Activated CD4-positive, alpha-beta T cell treated with anti-CD3 and anti-CD28 coated beads, Interleukin-2, amount 10 ng/mL, durations not matched to agents 7 days and 5 days (primary cell): ENCODE measurements at places on chromosomes 13 and 19.

DNA sequence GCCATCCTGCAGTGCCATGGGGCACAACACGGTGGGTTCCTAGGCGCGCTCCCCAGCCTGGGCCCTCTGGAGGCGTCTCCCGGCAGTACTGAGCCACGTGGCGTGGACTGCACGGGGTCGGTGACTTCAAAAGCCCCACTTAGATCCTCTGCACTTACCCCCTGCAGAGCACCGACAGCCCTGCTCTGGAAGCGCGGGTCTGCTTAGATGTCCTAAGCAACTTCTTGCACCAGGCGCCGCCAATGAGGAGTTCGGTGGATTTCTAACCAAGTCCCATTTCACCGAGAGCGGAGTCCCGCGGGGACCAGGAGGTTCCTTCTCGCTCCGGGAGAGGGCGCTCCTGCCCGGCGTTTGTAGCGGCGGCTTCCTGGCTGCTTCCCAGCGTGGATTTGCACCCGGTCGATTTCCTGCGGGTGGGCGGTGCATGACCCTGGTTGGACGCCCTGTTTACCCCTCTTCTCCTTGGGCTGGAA, 25.2 kb upstream of the ZNF845 start:
- DNase-seq: no peak
- no peaks in the 10 kb centered on the region for H3K4me1 ChIP-seq
- no peak overlapping the region for H3K4me3 ChIP-seq

GRCh38 chr19:17184371-17184841, 30.8 kb upstream of the USE1 start:
- peaks cover 55% of the 10 kb centered on the region for H3K36me3 ChIP-seq
- no peaks in the 10 kb centered on the region for H3K27me3 ChIP-seq
- peak overlapping the region; percentile 74 for H3K4me3 ChIP-seq
- peak; percentile 74 for DNase-seq
- peak overlapping the region; percentile 98 for H3K27ac ChIP-seq

DNA sequence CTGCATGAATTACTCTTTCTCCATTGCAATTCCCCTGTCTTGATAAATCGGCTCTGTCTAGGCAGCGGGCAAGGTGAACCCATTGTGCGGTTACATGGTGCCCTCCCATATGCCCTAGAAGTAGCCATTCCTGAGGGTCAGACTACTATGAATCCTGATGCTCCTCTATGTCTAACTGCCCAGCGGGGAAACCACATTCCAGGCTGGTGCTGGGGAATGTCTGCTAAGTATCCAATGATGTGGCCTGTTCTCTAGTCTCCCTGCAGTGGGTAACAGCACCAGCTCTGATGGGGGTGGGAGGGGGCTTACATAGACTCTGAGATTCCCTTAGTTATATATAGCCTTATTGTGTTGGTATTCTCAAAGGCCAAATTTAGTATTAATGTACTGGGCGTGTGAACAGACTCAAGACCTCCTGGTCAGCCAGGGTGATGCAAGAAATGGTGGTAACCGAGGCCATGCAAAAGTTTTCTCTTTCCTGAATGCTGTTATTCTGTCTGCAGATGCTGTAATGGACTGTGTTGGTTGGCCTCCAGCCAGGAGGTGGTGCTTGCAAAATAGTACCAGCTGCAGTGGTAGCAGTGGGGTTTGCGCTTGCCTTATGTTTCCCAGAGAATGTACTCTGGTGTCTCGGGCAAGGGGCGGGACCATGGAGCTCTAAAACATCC, 564.8 kb upstream of the SLITRK1 start:
- no peaks in the 10 kb centered on the region for H3K27me3 ChIP-seq
- no peak overlapping the region for H3K27ac ChIP-seq
- no peaks in the 10 kb centered on the region for H3K36me3 ChIP-seq
- H3K4me1 ChIP-seq: no peaks in the 10 kb centered on the region
- DNase-seq: no peak

- peak overlapping the region; percentile 94 for H3K27ac ChIP-seq
Measured at GRCh38 chr13:52012512-52012836, 276 bp downstream of the ALG11 start.

DNA sequence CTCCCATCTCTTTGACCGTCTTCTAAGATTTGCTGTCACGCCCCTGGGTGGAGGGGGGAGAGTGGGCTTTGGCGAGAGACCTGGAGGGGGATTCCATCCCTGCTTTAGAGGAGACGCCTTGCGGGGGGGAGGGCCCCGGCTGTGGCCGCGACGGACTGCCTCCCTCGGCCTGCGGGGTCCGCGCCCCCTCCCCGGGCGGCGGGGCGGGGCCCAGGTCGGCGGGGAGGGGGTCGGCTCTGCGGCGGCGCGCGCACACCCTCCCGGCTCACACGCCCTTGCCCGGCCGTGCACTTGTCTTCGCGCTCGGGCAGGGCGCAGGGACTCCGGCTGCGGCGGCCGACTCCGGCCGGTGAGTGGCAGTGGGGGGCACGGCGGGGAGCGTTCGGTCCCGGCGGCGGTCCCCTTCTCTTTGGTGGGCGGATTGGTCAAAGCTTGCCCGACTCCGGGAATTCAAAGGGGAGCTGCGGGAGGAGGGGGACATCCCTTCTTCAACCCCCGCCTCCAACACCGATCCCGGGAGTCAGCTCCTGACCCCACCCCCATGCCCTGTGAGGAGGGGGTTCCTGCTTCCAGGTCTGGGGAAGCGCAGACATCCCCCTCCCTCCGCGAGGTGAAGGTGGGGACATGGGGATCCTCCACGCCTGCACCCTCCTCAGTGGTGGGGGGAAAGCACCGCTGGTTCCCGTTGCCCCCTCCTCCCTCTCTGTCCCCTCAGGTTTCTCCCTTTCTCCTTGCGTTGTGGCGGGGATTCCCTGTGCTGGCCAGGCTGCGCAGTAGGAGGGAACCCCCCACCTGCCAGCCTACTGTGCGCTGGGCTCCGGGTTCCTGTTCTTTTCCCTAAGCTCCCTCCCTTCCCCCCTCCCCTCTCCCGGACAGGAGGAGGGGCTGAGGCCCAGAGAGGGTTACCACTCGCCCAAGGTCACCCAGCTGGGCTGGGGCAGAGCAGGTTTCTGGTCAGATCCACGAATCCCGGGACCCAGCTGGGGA, 14.6 kb upstream of the KCNN1 start:
- no peak overlapping the region for H3K27ac ChIP-seq
- H3K4me1 ChIP-seq: peaks cover 31% of the 10 kb centered on the region
- peaks cover 60% of the 10 kb centered on the region for H3K27me3 ChIP-seq

DNA sequence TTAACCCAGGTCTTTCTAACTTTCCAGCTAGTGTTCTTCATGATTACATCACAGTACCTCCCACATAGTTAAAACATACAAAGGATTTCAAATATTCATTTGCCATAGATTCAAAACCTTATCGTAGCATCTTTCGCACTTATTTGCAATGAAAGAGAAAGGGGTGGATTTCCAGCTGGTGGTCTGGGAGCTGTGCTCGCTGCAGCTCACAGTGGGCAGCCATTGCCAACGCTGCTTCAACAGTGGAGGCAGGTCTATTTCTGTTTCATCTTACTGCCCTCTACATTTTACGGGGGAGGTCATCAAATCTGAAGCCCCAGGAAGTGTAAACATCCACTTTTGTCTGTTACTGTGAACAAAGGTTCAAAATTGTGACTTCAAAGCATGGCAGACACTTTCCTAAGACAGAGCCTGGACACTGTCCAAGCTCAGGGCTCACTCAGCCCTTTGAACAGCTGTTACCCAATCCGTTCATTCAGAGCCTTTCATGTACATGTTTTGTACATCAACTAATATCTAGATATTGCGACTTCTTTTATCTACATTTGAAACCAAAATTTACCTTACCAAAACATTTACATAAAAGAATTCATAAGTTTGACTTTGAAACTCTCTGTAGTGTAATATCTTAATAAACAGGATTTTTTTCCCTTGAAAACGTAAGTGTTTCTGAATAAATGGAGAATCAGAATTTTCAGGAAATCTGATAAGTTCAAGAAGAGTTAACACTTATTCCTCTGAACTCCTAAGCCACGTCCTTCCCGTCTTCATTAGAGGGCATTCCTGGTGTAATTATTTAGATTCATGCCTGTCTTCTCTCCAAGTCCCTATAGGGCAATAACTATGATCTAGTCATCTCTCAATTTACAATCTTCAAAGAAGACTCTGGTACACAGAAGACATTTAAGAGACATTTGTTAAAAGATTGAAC, 25.1 kb downstream of the STARD13 start:
- no peak overlapping the region for H3K4me3 ChIP-seq
- H3K4me1 ChIP-seq: no peaks in the 10 kb centered on the region
- peaks cover 3% of the 10 kb centered on the region for H3K27me3 ChIP-seq
- DNase-seq: no peak

DNA sequence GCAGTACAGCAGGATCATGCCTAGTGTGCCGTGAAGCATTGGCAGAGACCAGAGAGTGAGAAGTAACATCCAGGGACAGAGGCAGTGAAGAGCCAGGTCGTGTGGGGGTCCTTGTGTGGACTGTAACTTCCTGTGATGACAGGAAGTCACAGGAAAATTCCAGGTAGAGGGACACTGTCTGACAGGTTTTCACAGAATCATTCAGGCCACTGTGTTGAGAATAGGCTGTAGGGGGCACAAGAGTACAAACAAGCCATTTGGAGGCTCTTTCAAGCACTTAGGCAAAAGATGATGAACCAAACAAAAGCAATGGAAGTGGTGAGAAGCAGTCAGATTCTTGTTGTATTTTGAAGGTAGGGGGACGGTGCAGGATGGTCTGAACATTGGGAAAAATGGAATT, 46.4 kb downstream of the N4BP2L1 start:
- H3K4me1 ChIP-seq: no peaks in the 10 kb centered on the region
- H3K4me3 ChIP-seq: no peak overlapping the region
- peaks cover 9% of the 10 kb centered on the region for H3K36me3 ChIP-seq
- DNase-seq: peak; percentile 35
- no peak overlapping the region for H3K27ac ChIP-seq
- no peaks in the 10 kb centered on the region for H3K27me3 ChIP-seq

- no peaks in the 10 kb centered on the region for H3K4me1 ChIP-seq
- H3K27me3 ChIP-seq: no peaks in the 10 kb centered on the region
- no peak overlapping the region for H3K4me3 ChIP-seq
- no peak for DNase-seq
Measured at GRCh38 chr13:93670866-93671265, 444.3 kb downstream of the GPC6 start.

- no peak overlapping the region for H3K4me3 ChIP-seq
- no peak for DNase-seq
- peaks cover 44% of the 10 kb centered on the region for H3K36me3 ChIP-seq
- H3K4me1 ChIP-seq: no peaks in the 10 kb centered on the region
- no peak overlapping the region for H3K27ac ChIP-seq
- no peaks in the 10 kb centered on the region for H3K27me3 ChIP-seq
Measured at GRCh38 chr19:5927441-5927821, 13.4 kb downstream of the CAPS start.

DNA sequence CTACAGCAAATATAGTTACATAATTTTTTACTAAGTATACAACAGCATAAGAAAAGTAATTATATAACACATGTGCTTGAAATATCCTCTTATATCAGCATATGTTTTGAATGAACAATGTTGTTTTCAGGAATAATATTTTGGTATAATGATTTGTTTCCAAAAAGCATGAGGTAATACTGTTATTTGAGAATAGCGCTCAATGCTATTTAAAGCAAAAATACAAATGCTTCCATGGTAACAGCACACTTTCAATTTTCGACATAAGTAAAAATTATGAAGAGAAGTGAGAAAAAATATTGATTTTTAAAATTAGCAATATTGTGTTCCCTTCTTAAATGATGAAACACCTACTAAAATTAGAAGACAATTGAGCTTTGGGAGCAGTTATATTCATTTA, 715.9 kb upstream of the ATXN8OS start:
- H3K4me3 ChIP-seq: no peak overlapping the region
- H3K36me3 ChIP-seq: no peaks in the 10 kb centered on the region
- DNase-seq: no peak
- H3K4me1 ChIP-seq: no peaks in the 10 kb centered on the region
- no peak overlapping the region for H3K27ac ChIP-seq
- H3K27me3 ChIP-seq: no peaks in the 10 kb centered on the region

- DNase-seq: no peak
- H3K4me1 ChIP-seq: no peaks in the 10 kb centered on the region
- no peaks in the 10 kb centered on the region for H3K27me3 ChIP-seq
- no peaks in the 10 kb centered on the region for H3K36me3 ChIP-seq
- H3K27ac ChIP-seq: no peak overlapping the region
Measured at GRCh38 chr19:48311384-48311783, 14.0 kb upstream of the EMP3 start.

GRCh38 chr19:2865334-2866100, 1.6 kb upstream of the ZNF556 start:
- no peaks in the 10 kb centered on the region for H3K27me3 ChIP-seq
- H3K36me3 ChIP-seq: no peaks in the 10 kb centered on the region
- H3K4me3 ChIP-seq: no peak overlapping the region
- H3K4me1 ChIP-seq: no peaks in the 10 kb centered on the region
- DNase-seq: no peak
- H3K27ac ChIP-seq: no peak overlapping the region

DNA sequence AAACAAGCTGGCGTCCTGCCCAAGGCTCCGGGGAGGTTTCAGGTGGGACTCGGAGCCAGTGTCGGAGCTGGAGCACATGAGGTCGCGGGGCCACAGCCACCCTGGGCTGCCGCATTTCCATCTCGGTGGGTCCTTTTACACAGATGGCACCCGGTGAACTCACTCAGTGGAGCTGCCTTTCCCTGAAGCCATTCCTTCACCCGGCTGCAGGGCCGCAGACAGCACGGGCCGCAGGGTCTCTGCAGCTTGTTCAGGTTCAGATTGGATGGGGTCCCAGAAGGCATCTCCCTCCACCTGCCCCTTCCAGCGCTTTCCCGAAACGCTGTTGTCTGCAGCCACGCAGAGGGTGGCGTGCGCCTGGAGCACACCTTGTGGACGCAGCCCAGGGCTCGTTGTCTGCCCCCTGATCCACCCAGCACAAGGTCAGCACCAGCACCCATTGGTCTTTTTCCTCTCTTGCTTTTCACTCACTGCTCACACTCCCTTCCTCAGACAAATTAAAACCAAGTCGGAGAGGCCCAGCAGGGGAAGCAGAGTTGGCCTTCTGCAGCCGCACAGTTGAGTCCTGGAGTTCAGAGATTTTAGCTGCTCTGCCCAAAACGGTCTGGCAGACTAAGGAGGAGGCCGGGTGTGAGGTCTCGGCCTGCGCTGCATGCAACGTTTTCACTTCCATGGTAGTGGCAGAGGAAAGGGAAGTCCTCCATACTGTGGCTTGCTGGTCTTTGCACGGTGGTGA, 18.1 kb downstream of the MCF2L start:
- H3K27ac ChIP-seq: no peak overlapping the region
- no peaks in the 10 kb centered on the region for H3K27me3 ChIP-seq
- no peaks in the 10 kb centered on the region for H3K4me1 ChIP-seq

DNA sequence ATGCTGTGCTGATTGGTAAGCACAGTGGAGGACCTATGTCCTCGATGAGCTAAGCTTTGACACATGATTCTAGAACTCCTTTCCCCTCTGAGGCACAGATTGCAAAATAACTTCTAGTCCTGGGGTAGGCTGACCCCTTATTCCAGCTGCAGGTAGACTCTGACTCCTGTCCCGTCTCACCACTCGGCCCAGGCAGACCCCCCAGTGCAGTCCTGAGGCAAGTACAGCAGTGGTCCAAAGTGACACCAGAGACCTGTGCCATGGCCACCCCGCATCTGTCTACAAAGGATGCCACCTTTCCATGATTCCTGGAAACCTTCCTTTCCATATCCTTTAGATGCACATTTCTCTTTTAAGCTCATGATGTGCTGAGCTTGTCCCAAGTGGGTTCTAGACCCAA, 482.5 kb downstream of the ZNF536 start:
- no peaks in the 10 kb centered on the region for H3K27me3 ChIP-seq
- no peaks in the 10 kb centered on the region for H3K4me1 ChIP-seq
- no peaks in the 10 kb centered on the region for H3K36me3 ChIP-seq
- no peak overlapping the region for H3K4me3 ChIP-seq
- DNase-seq: no peak
- no peak overlapping the region for H3K27ac ChIP-seq

- no peaks in the 10 kb centered on the region for H3K36me3 ChIP-seq
- no peak for DNase-seq
- H3K4me1 ChIP-seq: no peaks in the 10 kb centered on the region
Measured at GRCh38 chr13:68257111-68257842, 1027.1 kb upstream of the PCDH9 start.
